Stimulated activated CD4-positive, alpha-beta T cell treated with anti-CD3 and anti-CD28 coated beads, Interleukin-12 subunit alpha, Interleukin-12 subunit beta, amount 100 ng/mL, for 24 hours (primary cell): ENCODE measurements at places on chromosomes 2 and 18.

- no peak for DNase-seq
These were observed 46.6 kb upstream of the GALR1 start for GRCh38 chr18:77203071-77203470.

GRCh38 chr2:228841877-228842276 lies 429.2 kb downstream of the PID1 start:
- DNase-seq = no peak

- DNase-seq = no peak
These were observed 315.8 kb downstream of the GULP1 start for GRCh38 chr2:188607501-188607900.

DNA sequence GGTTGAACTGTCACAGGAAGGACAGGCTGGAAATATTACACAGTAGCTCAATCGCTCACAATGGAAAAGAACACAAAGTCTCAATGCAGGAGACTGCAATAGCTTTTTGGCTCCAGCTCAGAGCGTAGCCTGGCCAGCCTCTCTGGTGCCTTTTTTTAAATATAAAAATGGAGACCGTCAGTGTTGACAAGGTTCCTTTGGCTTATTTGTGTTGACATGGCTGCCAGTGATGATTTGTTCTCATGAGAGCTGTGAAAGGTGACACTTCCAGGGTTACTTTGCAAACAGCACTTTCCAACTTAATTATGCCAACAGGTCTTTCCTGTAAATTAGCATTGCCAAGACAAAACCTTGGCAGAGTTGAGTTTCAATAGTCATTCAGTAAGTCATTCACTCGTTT lies 70.8 kb downstream of the KCNE4 start:
- DNase-seq = no peak

DNA sequence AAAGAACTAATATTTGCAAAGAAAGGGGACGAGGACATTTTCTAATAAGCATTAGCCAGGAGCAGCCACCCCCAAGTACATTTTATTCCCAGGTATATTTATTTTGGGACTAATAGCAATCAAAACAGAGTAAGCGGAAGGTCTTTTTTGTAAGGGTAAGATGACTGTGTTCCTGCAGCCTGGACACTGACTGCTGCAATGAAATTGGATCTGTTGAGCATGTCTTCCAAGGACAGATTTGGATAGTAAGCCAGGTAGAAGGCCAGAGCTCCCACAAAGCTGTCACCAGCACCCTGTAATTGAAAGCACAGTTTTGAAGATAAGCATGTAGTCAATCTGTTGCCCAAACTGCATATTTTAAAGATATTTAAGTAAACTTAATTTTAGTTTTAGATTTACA lies 10.0 kb downstream of the MRPL33 start:
- DNase-seq = no peak

DNA sequence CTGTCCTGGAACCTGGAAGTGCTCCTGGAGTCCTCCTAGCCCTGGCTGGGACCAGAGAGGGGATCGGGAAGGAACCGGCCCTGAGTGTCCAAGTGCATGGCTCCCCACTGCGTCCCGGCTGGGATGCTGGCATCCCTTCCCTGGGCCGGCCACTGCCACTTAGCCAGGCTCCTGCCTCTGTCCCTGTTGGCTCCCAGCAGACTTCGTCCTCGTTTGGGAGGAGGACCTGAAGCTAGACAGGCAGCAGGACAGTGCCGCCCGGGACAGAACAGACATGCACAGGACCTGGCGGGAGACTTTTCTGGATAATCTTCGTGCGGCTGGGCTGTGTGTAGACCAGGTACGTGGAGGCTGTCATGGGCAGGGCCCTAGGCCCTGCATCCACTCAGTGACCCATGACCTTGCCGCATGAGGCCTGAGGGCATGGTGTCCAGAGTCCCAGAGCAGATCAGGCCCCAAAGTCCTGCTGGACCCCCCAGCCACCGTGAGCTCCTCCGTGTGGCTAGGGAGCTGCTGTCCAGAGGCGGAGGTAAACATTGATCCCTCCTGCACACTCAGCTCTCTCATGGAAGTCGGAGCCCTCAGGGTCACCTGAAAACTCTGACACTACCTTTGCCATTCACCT lies 7.1 kb downstream of the ANO7 start:
- DNase-seq = no peak

DNA sequence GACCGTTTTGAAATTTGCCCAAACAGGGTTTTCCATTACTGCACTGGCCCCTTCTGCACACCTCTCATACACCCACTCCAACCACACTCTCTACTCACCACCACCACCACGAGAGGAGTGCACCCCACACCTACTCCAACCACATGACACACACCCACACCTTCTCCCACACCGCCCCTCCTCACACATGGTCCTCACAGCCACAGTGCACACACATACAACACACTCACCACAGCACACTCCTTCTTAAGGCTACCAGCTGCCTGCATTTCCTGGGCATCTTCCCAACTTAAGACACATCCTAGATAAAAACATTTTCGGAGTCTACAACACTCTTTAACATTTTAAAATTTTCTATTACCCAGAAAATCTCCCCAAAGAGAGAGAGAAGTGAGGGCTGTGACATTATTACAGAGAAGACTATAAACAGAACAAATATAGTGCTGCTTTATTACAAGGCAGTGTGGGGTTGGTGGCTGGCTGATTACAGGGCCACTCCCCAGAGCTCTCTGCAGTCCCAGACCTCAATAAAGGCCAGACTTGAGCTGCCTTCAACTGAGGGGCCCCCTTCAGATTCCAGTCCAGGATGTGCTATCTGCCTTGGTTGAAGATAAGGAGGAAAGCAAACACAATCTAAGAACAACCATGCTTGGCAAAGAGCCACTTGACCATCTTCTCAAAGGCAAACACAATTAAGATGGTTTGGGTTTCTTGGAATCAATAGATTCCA lies 36.1 kb downstream of the NHEJ1 start:
- no peak for DNase-seq

DNA sequence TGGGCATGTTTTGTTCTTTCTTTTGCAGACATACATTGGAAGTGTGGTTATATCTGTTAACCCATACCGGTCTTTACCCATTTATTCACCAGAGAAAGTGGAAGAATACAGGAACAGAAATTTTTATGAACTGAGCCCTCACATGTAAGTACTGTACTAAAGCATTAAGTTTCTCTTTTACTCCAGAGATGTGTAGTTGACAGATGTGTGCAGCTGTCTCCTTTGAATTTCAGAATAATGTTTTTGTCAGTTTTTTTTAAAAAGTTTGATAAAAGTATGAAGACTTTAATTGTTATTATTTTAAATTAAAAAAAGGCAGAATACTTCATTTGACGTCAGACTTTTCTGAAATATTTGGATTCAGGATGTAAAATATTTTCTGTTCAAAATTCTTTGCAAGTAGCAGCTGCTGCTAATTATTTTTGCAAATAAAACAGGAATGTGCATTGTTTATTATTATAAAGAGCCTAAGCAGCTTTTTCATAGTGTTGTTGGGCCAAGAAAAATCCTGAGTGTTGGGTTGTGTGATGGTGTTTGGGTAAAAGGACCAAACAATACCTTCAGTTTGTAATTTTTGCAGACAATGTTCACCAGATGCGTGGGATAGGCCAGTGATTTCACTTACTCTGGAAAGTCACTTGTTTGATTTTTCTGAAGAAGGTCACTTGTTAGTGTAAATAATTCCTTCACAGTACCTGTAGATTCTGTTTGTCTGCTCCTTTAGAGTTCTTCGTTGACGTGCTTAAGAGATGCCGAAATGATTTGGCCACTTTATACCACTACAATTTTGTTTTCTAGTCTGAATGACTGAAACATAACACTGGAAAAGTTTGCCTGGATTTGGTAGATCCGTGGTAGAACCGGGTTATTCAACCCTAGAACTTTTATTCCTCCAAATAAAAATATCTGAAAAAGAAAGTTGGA lies 51.1 kb downstream of the MYO1B start:
- DNase-seq = no peak

DNA sequence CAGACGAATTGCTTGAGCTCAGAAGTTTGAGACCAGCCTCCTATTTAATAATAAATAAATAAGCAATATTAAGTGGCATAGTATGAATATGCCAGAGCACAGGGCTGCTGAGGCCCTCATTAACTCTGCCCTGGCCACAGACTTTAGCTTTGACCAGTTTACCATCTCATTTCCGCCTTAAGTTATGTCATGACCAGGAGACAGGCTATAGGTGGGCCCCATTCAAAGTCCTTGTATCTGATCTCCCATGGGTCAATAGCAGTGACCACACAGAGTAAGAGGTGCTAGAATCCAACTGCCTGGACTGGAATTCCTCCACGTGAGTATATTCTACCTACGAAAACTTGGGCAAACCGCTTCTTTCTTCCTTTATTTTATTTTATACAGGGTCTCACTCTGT lies 13.4 kb upstream of the ASXL2 start:
- DNase-seq = no peak

DNA sequence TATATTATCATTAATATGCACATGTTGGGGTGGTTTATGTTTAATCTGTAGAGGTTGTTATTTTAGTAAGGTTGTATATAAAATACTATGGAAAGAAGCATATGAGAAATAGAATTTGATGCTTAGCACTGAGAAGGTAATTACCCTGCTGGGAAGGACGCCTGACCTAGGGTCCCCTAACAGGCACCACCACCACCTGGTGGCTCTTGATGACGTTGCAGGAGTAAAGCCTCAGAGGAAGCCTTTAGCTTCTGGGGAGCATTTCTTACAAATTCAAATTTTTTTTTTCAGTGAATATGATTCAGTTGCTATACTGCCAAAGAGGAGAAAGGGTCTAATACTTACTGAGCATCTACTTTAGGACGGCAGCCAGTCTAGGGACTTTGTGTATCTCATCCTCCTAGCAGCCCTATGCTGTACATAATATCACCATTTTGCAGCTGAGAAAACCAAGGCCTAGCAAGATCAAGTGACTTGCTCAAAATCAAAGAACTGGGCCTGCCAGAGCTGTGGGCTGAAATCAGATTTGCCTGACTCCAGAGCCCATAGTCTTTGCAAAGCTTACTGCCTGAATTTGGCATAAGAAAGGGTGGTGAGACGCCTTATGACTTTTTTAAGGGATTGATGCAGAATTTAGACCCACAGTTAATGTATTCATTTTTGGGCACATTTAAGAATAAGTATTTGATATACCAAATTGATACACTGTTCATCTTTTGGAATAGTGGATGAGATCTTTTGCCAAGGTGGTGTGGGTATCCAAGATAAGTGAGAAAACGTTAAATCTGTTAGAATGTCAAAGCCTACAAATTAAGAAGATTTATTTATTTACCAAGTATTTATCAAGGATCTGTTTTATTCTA lies 78.8 kb upstream of the GAREM1 start:
- DNase-seq = no peak

GRCh38 chr2:174485788-174486562 lies 854 bp downstream of the GPR155 start:
- DNase-seq = no peak
